ENCODE measurements at places on chromosomes 2 and 18. TPM values are rescaled to one million over a fixed set of nuclear protein-coding genes. Genes with fewer than 3 reads are reported as not detected.

DNA sequence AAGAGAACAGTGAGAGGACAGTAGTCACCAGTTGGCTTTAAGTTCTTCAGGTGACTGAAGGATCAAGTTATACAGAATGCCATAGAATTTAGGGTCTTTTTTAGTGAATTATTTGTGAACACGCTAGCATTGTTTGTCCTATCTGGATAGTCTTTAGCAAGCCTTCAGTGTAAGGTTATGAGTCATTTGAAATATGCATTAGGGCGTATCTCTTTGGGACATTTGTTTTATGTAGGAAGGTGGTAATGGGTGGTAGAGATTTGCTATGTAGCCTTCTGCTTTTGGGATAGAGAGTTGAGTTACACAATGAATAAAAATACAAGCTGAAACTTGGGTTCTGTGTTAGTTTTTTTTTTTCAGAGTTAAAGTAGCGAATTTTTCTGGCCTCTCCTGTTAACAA, 13.0 kb downstream of the ACTR2 start:
- H3K27me3 ChIP-seq, result no peaks in the 10 kb centered on the region
- no peak overlapping the region for H3K27ac ChIP-seq
- no peak for DNase-seq
- H3K4me1 ChIP-seq, result no peaks in the 10 kb centered on the region
- no peak overlapping the region for H3K4me3 ChIP-seq

DNA sequence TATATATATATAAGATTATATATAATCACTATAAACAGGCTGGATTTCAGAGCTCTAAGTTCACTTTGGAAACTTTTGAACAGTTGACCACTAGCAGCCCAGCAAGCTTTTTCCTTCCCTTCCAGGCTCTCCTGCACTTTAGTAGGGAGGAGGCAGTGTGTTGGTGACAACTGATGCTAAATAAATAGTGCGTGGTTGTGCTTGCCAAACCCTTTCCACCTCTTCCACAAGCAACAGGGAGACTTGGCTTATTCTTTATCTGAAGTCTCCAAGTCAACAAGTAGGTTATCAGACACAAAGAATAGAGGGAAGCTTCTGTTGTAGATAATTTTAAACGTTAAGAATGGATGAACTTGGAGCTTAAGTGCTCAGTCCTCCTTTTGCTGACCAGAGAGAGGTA, 408.2 kb upstream of the HNRNPA3 start:
- no peaks in the 10 kb centered on the region for H3K36me3 ChIP-seq
- no peak overlapping the region for H3K27ac ChIP-seq
- H3K4me3 ChIP-seq, result no peak overlapping the region
- DNase-seq, result no peak
- no peaks in the 10 kb centered on the region for H3K27me3 ChIP-seq

- no peaks in the 10 kb centered on the region for H3K4me1 ChIP-seq
- H3K27me3 ChIP-seq, result no peaks in the 10 kb centered on the region
- no peaks in the 10 kb centered on the region for H3K36me3 ChIP-seq
- H3K4me3 ChIP-seq, result no peak overlapping the region
- H3K27ac ChIP-seq, result no peak overlapping the region
- DNase-seq, result no peak
These were observed 31.4 kb downstream of the SEMA4F start for GRCh38 chr2:74685408-74685807.

DNA sequence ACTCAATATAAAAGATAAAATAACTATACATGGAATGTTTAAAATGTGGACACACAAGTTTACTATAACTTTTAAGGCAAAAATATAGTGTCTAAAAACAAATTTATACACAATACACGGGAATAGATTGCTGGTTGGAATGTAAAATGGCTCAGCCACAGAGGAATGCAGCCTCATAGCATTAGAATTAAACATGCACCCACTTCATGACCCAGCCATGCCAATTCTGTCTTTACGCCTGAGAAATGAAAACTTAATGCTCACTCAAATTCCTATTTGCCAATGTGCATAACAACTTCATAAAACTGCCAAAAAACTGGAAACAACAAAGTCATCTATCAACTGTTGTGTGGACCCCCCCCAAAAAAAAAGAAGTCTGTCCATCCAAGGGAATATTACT, 1006.6 kb upstream of the POU3F3 start:
- no peaks in the 10 kb centered on the region for H3K36me3 ChIP-seq
- H3K27me3 ChIP-seq, result no peaks in the 10 kb centered on the region
- H3K27ac ChIP-seq, result no peak overlapping the region
- no peak overlapping the region for H3K4me3 ChIP-seq

Gene TEKT4
- not detected for polyA plus RNA-seq

Gene MAP2
- polyA plus RNA-seq, result 11.1 TPM

Gene FTCDNL1
- polyA plus RNA-seq, result not detected

Gene UXS1
- 55.9 TPM for polyA plus RNA-seq
